Activated T-helper 1 cell treated with anti-CD3 and anti-CD28 coated beads, Interleukin-2, amount 50 U/mL, for 16 hours (primary cell): ENCODE measurements at places on chromosomes 7 and 10.

DNA sequence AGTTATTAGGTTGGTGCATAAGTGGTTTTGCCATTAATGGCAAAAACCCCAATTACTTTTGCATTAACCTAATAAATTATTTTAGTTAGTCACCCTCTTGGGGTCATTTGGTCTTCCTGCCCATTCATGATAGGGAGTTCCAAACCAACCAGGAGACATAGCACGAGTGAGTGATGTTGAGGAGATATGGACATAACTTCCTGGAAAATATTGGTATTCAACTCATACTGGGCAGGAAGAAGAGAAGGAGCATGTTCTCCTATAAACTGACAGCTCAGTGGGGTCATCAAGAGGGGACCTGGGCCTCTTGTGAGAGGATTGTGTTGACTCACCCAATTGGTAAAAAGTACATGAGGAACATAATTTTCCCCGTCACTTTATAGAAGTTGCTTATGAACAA, 23.7 kb downstream of the SPAG6 start:
- DNase-seq = no peak

DNA sequence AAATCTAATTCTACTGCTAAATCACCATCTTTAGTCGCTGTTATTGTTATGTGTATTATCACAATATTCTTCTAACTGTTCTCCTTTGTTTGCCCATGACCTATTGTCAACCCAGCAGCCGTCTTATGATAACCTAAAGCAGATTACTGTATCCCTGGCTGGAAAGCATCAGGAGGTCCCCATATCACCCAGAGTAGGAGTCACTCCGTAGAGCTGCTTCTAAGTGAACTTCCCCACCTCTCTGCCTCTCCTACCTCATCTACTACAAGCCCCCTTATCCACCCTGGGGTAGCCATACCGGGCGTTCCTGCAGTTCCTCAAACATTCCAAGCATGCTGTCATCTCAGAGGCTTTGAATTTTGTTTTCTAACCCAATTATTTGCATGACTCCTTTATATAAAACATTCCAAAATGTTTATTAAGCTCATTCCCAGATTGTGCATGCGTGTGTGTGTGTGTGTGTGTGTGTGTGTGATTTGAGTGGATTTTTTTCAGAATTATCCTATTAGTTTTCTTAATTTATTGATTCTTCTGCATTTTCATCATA, 39.7 kb downstream of the POU6F2 start:
- no peak for DNase-seq

DNA sequence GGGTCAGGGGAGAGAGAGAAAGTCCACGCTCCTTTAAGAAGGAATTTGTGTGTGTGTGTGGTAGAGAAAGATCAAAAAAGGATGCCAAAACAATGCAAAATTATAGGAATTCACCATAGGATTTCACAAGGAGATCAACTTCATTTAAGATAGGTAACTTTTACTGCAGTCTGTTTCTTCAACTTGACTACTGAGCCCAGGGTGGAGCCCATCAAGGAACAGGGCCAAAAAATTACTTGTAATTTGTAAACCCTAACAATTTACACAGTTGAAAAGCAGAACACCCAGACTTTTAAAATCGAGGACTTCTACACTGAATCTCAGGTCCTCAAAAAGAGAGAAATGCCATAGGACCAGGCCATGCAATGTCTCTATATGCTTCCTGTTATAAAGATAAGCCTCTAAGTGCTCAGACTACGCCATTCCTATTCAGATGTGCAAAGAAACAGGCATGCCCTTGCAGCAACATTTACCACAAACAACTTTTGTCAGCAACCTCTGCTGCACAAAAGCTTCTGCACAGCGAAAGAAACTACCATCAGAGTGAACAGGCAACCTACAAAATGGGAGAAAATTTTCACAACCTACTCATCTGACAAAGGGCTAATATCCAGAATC, 10.6 kb upstream of the GIMAP4 start:
- DNase-seq = no peak

GRCh38 chr7:137820677-137821420, 25.9 kb downstream of the DGKI start:
- no peak for DNase-seq

DNA sequence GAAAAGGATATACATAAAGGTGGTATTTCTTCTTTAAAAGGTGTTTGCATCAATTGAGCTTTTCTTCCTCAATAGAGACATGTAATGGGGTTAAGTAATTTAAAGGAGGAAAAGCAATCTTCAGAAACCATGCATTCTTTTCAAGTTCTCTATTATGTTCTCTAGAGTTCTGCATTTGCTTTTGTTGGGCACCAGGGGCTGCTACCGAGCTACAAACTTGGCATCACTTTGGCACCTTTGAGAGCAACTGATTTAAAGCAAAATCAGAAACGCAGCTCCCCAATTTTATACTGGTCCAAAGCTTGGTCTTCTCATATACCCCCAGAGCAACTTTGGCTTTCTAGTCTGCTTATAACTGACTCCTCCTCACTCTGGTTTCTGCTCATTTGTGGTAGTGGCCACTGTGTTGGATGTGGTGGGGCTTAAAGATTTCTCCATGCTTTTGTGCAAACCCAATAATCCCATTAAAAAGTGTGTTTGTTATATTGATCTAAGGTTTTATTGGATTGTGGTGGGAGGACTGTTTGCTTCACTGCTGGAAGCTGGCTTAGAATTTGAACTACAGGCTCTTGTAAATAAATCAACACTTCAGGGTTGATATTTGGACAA, 712.1 kb downstream of the PHTF2 start:
- no peak for DNase-seq

- no peak for DNase-seq
Measured at GRCh38 chr10:62826273-62826672, 10.1 kb upstream of the EGR2 start.

GRCh38 chr7:149060156-149060555, 30.4 kb downstream of the ZNF786 start:
- no peak for DNase-seq

DNA sequence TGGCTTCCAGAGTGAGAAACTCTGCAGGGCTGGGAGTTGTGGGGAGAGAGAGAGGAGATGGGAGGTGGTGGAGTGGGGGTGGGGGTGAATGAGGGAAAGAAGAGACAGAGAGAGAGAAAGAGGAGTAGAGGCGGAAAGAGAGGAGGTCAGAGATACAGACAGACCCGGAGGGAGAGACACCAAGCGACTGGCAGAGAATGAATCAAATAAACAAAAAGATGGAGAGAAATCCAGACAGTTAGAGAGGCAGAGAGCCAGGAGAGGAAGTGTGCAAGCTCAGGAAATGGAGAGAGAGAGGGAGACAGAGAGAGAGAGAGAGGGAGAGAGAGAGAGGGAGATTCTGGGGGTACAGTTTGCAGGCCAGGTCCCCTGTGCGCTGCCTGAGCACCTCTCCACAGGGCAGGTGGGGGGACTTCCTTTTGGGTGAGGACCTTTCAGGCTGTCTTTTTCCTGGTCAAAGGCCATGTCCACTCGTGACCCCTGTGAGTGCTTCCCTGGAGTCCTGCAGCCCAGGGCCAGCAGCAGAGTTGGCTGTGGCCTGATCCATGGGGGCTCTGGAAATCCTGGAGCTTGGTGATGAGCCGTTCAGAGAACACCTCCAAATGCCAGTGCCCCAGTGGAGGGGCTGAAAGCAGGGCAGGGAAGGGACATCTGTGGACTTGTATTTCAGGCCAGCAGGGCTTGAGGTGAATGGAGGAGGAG, 25.0 kb upstream of the PCBD1 start:
- no peak for DNase-seq
